ENCODE measurements at places on chromosomes 1 and 21.
A peak's percentile ranks its signal among the peaks of the same experiment; 100 is the strongest.

GRCh38 chr1:177884479-177885021, 85.3 kb downstream of the SEC16B start:
- DNase-seq = no peak

DNA sequence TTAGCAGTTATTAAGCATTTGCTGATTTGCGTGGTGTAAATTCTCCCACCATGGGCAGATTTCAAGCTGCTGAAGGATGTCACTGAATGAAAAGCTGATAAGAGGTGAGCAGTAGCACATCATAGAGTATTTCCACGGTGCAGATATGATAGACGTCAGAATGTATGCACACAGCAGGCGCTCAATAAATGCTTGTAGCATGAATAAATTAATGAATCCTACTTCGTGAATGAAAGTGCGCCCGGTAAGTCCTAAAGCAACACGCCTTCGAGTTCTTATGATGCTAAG, 510 bp upstream of the UBIAD1 start:
- DNase-seq = peak; percentile 69

GRCh38 chr1:228865627-228866330, 130.5 kb downstream of the RHOU start:
- no peak for DNase-seq

DNA sequence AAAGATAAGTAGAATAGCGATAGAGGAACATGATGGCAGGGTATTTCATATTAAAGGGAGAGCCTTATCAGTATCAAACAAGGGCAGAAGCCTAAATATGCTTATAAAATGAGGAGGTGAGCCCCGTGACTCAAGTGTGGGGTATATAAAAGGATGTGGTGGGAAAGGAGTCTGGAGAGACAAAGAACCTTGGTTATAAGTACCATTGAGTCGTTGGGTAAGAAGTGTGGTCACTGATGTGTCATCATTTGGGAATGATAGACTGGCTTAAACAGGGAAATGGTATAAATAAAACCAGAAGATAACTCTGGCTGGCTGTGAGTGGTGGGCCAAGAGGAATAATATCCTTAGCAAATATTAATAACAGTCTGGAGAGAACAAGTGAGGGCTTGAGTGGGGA, 10.9 kb upstream of the CD5L start:
- no peak for DNase-seq

DNA sequence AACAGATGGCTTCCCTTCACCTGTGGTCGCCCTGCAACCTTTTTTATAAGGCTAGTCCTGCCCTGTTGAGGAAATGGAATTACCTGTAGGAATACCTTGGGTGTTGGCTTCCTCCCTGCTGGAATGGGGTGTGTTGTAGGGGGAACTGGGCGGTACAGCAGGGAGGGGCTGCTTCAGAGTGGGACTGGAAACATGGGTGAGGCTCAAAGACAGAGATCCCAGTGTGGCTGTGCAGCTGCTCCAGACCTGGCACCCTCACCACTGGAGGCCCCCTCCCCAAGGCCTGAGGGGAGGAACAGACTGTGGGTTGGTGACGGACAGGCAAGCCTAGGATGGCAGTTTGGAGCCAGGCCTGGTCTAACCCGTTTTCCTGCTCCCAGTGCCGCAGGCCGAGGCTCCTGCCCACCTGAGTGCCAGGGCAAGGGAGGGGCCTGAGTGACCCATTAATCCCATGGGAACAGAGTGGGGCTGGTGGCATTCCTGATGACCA, 4.5 kb downstream of the EFNA3 start:
- DNase-seq = no peak

- DNase-seq = no peak
Measured at GRCh38 chr1:223338811-223339746, 24.9 kb downstream of the SUSD4 start.

DNA sequence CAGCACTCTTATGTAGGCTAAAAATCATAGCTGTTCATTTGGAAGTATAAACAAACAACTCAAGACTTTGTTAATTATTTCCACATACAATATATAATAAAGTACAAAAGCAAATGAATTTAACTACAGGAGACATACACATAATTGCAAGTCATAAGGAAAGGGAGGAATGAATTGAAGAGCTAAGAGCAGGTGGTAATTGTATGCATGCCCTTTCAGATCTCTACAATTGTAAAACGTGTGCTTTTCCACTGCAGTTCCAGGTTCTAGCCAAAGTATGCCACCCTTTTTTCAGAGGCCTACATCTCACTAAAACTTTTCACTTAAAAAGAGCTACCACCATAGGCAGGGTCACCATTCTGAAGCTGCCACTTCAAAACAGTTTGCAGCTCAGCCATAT, 42.8 kb upstream of the HP1BP3 start:
- no peak for DNase-seq

GRCh38 chr21:34722684-34723300, 54.0 kb downstream of the CLIC6 start:
- DNase-seq = peak; percentile 12

- no peak for DNase-seq
Measured at GRCh38 chr1:176733661-176734060, 270.7 kb downstream of the PAPPA2 start.

GRCh38 chr1:201406831-201407406, 7.8 kb upstream of the LAD1 start:
- no peak for DNase-seq

GRCh38 chr1:228445843-228446650, 29.4 kb upstream of the TRIM17 start:
- DNase-seq = peak; percentile 74

DNA sequence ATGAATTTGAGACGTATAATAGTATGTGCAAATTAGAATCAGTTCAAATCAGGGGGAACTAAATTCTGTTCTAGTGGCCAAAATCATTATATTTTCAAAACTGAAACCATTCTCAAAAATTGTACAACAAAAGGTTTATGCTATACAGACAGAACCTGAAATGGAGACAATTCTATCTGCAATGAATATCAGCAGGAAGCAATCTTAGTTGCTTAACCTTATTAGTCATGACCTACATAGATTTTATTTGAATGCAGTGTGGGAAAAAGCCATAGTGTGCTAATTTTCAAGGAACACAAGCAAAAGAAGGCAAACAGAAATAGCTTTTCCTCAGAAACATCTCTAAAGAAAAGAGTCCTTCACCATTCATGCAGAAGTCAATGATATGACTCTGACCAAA, 6.5 kb downstream of the AK5 start:
- DNase-seq = no peak

DNA sequence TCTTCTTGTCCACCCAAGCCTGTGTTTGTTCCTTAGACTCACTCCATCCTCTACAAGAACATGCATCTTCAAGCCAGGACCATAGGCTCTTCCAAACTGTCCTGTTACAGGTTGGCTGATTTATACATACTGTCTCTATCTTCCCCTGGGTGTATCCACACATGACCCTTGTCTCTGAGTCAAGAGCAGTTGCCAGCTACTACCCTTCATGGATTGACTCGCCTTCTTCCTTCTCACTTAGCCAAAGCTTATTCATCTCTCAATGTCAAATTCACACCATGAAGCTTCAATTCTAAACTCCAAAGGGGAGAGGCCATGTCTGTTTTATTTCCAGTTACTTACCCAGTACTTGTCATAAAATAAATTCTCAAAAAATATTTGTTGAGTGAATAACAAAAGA, 64.1 kb upstream of the CACHD1 start:
- DNase-seq = no peak

DNA sequence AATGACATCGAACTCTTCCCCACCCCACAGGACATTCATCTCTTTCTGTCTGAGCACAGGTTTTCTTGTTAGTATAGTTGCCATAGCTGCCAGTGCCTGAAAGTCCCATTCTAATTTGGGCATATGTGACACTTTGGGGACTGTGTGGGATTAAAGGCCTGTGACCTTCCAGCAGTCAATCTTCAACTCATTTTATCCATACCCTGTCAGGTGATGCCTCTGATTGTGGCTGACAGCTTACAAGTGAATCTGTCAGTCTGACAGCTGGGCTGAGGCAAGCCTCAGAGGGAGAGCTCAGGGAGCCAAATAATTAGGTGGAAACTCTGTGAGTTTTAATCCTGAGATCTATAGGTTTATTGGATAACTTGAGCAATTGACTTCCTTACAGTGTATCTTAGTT, 29.6 kb downstream of the ZCCHC17 start:
- no peak for DNase-seq

DNA sequence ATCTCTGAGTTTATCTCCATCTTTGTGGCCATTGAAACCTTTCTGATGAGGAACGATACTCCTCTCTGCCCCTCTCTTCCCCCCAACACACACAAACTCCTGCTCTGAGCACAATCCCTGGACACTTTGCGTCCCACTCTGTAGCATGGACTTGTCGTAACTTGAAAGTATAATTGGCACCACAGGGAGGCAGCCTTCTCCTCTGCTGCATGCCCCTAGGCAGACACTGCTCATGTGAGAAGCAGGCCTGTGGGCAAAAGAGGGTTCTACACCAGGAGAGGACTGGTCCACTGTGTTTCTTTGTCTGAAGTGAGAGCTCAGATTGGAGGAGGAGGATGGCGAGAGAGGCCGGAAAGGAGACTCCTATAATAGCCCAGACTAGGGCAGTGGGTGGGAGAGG, 3.8 kb upstream of the PARS2 start:
- peak; percentile 34 for DNase-seq

DNA sequence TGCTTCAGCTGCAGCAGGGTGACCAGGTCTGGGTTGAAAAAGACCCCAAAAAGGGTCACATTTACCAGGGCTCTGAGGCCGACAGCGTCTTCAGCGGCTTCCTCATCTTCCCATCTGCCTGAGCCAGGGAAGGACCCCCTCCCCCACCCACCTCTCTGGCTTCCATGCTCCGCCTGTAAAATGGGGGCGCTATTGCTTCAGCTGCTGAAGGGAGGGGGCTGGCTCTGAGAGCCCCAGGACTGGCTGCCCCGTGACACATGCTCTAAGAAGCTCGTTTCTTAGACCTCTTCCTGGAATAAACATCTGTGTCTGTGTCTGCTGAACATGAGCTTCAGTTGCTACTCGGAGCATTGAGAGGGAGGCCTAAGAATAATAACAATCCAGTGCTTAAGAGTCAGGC, 2.9 kb downstream of the C1QA start:
- no peak for DNase-seq

GRCh38 chr1:19376428-19377372, 64.6 kb downstream of the SLC66A1 start:
- DNase-seq = no peak

GRCh38 chr1:145747398-145748247, 28.3 kb downstream of the CD160 start:
- DNase-seq = no peak

GRCh38 chr1:227299688-227300087, 18.6 kb downstream of the CDC42BPA start:
- DNase-seq = no peak

- DNase-seq = no peak
Measured at GRCh38 chr21:15498455-15498854, 231.3 kb upstream of the USP25 start.

DNA sequence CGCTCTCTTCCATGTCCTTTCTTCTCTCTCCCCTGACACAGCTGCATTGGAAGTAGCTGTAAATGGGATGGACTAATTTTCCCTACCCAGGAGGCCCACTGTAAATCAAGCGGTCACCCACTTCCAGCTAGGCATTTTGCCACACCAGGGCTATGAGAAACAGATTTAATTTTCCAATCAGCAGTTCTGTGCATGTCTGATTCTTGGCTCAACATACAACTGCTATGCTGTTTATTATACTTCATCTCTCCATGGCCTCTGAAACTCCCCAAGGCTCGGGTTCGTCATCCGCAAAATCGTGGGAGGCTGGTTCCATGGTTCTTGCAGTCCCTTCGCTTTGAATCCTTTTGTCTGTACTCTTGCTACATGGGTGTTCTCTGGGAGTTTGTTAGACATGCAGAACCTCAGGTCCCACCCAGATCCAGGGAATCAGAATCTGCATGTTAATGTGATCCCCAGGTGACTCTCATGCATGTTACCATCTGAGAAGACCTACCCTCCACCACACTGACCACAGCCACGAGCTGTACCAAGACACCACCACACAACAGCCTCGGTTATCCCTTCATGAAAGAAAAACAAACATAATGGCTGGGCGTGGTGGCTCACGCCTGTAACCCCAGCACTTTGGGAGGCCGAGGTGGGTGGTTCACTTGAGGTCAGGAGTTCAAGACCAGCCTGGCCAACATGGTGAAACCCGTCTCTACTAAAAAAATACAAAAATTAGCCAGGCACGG, 190.5 kb downstream of the GABPA start:
- DNase-seq = no peak

DNA sequence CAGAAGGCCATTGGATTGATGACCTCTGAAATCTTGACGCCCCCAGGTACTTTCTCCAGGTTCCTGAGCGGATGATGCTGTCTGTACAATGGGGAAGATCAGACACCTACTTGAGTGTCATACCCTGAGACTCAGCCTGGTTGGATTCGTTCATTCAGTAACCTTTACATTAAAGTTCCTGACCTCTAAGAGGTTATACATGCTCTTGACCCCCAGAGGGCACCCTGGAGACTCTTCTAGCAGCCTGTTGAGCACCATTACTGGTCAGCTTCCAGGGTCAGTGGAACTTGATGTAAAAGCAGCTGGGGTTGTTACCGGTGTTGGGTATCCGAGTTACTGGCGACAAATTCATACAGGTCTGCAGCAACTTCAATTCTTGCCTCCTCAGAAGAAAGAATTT, 114.3 kb upstream of the ZNF678 start:
- DNase-seq = peak; percentile 71

DNA sequence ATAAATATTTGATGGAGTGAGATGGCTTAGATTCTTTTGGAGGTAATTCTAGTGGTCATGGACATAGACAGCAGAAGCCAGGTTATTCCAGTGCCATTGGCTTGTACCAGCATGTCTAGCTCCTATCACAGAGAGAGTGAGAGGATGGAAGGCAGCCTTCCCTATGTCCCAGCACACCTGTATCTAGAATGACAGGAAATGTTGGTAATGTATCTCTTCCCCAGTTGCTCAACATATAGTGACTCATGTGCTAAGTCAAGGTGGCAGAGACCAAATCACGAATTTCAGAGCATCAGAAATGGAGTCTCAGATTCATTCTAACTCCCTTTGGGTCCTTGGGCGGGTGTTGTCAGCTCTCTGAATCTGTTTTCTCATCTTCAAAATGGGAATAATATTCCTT, 28.4 kb downstream of the METTL13 start:
- no peak for DNase-seq

DNA sequence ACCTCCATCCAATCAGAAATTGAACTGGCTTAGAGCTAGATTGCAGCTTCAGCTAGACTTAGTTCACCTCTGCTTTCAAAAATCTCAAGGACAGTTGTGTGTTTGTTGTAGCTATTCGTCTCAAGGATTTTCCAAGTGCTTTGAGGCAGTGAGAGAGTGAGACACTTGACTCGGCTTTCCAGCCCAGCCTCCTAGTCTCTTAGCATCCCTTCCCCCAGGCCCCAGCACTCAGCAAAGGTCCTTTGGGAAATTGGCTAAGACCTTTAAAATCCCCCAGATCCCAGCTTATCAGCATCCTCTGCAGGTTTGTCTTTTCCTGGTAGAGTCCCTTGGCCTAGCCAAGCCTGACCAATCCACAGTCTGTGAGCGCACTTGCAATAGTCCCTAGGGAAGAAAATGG, 47.9 kb upstream of the PROX1 start:
- DNase-seq = no peak

GRCh38 chr1:218079820-218080219, 205.3 kb upstream of the RRP15 start:
- no peak for DNase-seq

Data from hematopoietic multipotent progenitor cell treated with erythropoietin and hydrocortisone succinate and interleukin-3 and kit ligand, for 8 days (in vitro differentiated cells).